ENCODE measurements at places on chromosomes 6 and 20.

DNA sequence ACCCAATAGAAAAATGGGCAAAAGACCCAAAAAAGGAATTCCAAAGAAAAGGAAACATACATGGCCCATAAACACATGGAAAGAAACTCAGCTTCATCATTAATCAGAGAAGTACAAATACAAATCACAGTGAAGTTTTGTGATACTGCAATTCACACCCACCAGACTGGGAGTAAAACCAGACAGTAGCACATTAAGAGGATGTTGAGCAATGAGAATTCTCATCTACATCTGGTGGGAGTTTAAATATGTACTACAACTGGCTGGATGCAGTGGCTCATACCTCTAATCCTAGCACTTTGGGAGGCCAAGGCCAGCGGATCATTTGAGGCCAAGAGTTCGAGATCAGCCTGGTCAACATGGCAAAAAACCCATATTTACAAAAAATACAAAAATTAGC is 125.7 kb upstream of the PHACTR1 start:
- DNase-seq: peak; percentile 40

- DNase-seq: no peak
These were observed 38.9 kb downstream of the DLL1 start for GRCh38 chr6:170251776-170252571.

- peak; percentile 65 for DNase-seq
These were observed 240.1 kb downstream of the KCNQ5 start for GRCh38 chr6:72861935-72862432.

- DNase-seq: peak; percentile 50
These were observed 500.3 kb upstream of the ADGRB3 start for GRCh38 chr6:68134796-68135195.

- DNase-seq: peak; percentile 5
These were observed 16.2 kb upstream of the CHRNA4 start for GRCh38 chr20:63377256-63377941.

DNA sequence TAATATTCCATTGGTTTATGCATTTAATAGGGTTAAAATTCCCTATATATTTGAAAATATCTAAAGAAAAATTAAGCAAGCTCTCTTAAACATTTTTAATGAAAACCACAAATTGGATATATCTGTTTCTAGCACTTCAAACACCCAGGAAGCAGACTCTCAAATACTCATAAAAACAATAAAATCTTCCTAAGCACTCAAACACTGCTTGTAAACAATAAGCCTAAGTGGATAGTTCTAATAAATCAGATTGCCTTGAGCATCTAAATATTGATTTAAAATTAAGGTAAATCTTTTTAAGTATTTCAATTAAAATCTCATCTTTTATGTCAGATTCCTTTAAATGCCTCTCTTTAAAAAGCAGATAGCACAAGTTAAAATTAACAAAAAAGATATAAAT is 254.4 kb downstream of the KCNQ5 start:
- DNase-seq: no peak

DNA sequence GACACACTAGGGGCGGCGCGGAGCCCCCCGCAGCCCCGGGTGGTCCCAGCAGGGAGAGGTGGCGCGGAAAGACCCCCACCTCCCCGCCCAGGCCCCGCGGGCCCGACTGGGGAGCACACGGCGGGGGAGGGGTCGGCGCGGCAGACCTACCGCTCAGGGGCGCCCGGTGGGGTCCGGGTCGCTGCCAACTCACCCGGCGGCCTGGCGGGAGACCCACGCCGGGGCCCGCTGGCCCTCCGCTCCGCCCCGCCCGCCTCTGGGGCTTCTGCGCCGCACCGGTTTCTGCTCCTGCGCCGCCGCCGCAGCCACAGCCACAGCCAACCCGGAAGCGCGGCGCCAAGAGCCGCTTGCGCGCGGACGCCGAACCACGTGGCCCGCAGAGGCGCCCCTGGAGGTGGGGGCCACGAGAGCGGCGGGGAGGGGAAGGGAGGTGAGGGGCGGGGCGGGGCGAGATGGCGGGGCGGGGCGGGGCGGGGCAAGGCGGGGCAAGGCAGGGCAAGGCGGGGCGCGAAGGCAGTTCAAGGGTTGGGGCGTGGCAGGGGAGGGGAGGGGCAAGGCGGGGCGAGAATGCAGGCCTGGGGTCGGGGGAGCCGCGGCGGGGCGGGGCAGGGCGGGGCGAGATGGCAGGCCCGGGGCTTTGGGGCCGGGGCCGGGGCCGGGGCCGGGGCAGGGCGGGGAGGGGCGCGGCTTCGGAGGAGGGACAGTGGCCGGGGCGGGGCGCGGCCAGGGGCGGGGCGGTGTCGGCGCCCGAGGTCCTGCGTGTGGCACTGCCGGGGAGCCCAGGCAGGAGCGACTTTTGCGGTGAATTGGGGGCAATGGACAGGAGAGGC is at the start of gene ZBTB24:
Gene ZBTB24 (minus strand): TSS at position 315 of the 830 bp plus-strand sequence. CDS start 1,193 bp downstream, outside the sequence.
- peak; percentile 82 for DNase-seq

GRCh38 chr6:68778356-68779020 is 143.4 kb downstream of the ADGRB3 start:
- peak; percentile 45 for DNase-seq

DNA sequence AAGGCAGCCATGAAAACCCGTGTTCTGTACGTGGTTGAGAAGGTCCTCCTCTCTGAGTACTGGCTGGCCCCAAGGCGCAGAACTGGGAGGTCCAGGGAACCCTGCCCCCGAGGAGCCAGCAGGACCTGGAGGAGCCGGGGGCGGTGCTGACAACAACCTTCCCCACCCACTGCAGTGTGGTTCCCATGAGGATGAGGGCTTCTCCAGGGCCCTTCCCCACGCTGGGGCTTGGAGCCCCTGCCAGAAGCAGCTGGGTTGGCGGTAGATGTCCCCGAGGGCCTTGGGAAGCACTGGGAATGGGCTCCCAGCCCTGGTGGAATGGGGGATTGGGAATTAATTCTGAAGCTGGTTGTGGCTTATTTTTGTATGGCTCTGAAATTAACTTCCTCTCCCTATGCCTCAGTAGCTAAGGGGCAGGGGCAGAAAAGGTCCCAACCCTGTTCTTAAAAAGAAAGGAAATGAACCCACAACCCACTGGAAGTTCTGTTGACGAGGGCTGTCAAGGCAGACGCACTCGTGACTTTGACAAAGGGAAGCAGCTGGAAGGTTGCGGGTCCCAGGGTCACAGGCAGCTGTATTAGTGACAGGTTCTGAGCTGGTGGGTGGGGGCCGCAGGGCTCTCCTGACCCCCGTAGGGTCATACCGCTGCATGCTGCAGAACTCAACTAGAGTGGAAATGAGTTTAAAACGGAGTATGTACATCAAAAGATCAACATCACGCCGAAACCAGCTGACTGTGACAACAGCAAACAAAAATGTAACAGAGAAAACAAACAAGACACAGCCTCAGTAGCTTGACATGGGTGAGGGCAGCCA is 13.9 kb upstream of the HELZ2 start:
- DNase-seq: no peak

- DNase-seq: no peak
These were observed 15.0 kb downstream of the ESR1 start for GRCh38 chr6:151822252-151823111.

Data from fibroblast of lung (primary cell).